Stimulated activated CD8-positive, alpha-beta memory T cell treated with anti-CD3 and anti-CD28 coated beads, Interleukin-12 subunit alpha, Interleukin-12 subunit beta, amount 100 ng/mL, for 4 hours (primary cell): ENCODE measurements at places on chromosomes 3 and 15.
A peak's percentile ranks its signal among the peaks of the same experiment; 100 is the strongest.

DNA sequence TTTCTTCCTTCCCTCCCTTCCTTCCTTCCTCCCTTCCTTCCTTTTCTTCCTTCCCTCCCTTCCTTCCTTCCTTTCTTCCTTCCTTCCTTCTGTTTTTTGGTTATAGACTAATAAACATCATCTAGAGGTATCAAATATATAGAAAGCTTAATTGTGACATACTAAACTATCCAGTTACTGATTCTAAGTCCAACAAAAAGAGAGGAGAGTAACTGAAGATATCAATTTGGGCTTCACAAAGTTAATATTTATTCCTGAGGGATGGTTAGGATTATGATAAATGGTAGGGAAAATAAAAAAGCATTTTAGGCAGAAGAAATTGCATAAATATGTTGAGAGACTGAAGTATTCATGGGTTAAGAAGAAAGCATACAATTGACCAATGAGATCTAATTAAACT, 7.8 kb upstream of the CLDN16 start:
- no peak for DNase-seq

GRCh38 chr3:141853629-141854168, 22.7 kb upstream of the ATP1B3 start:
- DNase-seq = no peak

- DNase-seq = no peak
Measured at GRCh38 chr15:62558640-62559380, 393.7 kb upstream of the C2CD4B start.

GRCh38 chr15:84992157-84992944, 10.7 kb downstream of the PDE8A start:
- DNase-seq = peak; percentile 16

DNA sequence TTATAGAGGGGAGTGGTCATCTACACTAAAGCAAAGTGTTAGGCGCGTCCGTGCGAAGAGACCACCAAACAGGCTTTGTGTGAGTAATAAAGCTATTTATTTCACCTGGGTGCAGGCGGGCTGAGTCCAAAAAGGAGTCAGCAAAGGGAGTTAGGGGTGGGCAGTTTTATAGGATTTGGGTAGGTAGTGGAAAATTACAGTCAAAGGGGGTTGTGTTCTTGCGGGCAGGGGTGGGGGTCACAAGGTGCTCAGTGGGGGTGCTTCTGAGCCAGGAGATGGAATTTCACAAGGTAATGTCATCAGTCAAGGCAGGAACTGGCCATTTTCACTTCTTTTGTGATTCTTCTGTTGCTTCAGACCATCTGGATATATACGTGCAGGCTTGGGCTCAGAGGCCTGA, 47.1 kb downstream of the OIP5 start:
- no peak for DNase-seq

- DNase-seq = no peak
Measured at GRCh38 chr3:33883538-33883950, 85.1 kb downstream of the PDCD6IP start.

DNA sequence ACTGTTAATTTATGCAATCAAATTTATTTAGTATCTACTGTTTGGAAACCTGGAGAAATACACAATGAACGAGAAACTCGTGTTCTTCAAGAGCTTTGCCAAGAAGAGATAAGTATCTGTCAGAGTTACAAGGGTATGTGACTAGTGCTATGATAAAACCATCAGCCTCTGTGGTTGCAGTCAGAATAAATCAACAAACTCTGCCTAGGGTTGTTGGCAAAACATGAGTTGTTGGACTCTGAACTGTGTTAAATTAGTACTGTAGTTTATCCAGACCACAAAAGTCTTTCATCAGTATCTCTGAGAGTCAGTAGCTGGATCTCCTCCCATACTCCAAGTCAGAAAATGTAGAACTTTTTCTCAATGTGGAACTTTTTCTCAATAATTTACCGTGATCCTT, 918.4 kb downstream of the NAALADL2 start:
- DNase-seq = no peak

GRCh38 chr3:184656458-184656828, 55.4 kb downstream of the MAGEF1 start:
- DNase-seq = no peak

DNA sequence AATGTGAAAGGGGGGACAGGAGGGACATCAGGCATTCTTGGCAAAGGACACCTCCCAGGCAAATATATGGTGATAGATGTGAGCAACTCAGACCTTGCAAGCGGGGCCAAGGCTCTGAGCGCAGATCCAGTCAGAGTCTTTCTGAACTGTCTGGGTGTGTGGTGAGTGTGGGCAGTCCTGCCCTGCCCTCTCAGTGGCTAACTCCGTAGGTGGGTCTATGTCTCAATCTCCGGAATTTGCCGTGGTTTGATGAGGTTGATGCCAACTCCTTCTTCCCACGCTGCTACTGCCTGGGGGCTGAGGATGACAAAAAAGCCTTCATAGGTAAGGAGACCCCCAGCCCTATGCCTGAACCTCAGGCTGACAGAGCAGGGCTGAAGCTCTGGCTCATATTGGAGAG, 7.4 kb downstream of the TTLL3 start:
- DNase-seq = no peak

DNA sequence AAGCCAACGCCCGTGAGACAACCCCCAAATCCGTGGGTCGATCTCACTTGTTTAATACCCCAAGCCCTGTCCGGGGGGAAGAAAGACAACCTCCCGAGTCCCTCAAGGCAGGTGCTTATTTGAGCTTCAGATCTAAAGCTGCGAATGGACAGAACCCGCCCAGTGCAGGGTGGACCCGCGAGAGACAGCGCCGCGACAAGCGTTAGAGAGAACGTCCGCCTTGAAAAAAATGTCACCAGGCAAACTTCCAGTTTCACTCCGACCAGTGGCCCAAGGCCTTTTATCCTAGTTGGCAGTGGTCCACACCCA, 740 bp upstream of the OXSR1 start:
- DNase-seq = no peak

DNA sequence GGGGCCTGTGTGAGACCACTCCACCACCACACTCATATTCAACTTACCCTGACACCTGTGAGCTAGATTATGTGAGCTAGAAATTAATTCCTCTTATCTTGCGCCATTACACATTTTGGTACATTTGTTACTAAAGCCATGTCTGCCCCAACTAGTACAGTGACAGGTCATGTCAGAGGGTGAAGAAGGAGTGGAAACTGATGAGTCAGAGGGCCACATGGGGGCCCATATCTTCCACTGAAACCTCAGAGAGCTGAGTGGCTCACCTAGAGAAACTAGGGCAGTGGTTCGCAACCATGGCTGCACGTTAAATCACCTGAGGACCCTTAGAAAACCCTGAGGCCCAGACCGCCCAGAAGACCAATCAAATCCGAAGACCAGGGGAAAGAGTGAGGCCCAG, 15.7 kb upstream of the MEF2A start:
- no peak for DNase-seq

- no peak for DNase-seq
Measured at GRCh38 chr3:109774108-109774507, 436.8 kb upstream of the DPPA4 start.

GRCh38 chr3:94423578-94423977, 360.7 kb downstream of the NSUN3 start:
- no peak for DNase-seq
